ENCODE measurements at places on chromosomes 7 and 10. TPM values are rescaled to one million over a fixed set of nuclear protein-coding genes. Genes with fewer than 3 reads are reported as not detected.

SDK1 gene
- not detected for total RNA-seq

MET gene
- 7.5 TPM for total RNA-seq

SPDYE16 gene
- total RNA-seq = 0.09 TPM

TAS2R41 gene
- total RNA-seq = not detected
